Pons (tissue), 1 donor: ENCODE measurements at places on chromosomes 6 and 20.

DNA sequence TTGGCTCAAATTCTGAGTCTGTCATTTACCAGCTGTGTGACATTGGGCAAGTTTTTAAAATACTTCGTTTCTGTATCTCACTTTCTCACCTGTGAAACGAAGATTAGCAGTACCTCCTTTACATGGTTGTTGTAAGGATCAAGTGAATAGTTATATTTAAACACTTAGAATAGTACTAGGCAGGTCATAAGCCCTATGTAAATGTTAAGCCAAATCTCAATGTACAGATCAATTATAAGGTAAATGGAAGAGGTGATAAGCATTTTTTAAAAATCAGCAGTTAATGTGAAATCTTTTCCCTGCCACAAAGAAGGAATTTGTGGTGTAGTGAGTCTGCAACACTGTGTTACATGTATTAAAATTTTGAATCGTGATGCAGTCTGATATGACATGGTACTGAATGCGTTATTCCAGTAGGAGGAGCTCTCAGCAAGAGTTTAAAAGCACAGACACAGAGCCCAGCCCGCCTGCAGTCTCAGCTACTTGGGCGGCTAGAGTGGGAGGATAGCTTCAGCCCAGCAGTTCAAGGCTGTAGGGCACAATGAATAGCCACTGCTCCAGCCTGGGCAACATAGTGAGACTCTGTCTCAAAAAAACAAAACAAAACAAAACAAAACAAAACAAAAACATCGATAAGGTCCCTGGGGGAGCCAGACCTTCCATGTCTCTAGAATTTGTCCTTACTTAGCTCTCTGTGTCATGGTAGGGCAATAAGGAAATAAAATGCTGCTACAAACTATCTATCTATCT, 46.0 kb downstream of the GTF2H5 start:
- DNase-seq, result peak; percentile 84

DNA sequence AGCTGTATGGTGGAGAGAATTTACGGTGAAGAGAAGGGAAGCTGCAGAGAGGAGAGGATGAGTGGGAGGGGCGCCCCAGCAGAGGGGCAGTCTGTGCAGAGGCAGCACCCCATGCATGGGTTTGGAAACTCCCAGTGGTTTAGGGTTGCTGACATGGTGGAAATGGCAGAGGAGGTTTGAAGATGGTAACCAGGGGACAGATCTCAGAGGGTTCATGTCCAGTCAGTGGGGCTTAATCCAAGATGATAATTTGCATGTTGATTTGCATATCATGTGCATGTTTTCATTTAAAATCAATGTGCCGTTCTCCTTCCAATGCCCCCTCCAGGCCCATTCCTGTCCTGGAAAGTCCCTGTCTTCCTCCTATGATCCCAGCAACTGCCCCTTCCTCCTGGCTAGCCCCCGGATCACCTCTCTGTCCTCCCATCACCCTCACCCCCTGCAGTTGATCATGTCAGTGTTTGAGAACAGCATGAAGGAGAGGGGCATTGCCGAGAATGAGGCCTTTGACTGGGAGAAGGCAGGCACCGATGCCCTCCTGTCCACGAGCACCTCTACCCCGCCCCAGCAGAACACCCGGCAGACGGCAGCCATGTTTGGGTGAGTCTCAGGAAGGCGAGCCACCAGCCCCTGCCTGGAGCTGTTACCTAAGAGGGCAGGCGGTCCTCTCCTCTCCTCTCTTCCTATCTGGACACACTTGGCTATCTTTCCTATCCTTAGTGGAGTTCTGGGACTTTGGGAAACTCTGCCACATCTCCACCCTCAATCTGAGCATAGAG, 14.3 kb downstream of the TTBK1 start:
- no peak for DNase-seq

GRCh38 chr20:19978511-19979210, 38.5 kb upstream of the NAA20 start:
- DNase-seq, result peak; percentile 62

DNA sequence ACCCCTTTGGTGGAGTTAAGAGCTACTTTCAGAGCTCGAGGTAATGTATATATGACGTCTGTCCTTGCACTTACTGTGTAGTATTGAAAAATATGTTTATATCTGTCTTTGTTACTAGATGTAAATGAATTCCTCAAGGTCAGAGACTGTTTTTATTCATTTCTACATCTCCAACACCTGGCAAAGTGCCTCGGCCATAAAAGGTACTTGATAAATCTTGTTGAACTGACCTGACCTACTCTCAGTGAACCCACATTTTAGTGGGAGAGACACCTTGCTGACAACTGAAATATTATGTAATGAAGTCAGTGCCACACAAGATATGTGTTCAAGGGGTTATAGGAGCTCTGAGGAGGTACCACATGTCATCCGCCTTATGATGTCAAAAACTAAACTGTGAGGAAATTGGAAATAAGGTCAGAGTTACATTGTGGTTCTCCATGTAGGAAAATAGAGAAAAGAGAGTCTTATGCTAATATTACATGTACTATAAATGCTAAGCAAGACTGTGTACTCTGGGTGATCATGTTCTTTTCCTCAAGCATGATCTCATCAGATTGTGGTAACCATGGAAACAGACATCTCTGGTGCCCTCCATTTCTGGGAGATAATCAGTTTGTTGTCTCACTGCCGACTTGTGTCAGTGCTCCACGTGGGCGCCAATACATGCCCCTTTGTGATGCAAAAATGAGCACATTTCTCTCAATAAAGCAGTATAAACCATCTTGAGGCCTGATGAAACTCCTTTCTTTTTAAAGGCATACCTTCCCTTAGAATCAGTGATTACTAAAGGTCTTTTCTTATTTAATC, 5.7 kb upstream of the TMEM30A start:
- peak; percentile 94 for DNase-seq

- DNase-seq, result no peak
These were observed 90.9 kb downstream of the CAP2 start for GRCh38 chr6:17484201-17484849.

- DNase-seq, result no peak
These were observed 41.4 kb upstream of the PCMTD2 start for GRCh38 chr20:64214113-64214512.

- DNase-seq, result no peak
These were observed 167.6 kb downstream of the PLCB4 start for GRCh38 chr20:9236458-9236857.

DNA sequence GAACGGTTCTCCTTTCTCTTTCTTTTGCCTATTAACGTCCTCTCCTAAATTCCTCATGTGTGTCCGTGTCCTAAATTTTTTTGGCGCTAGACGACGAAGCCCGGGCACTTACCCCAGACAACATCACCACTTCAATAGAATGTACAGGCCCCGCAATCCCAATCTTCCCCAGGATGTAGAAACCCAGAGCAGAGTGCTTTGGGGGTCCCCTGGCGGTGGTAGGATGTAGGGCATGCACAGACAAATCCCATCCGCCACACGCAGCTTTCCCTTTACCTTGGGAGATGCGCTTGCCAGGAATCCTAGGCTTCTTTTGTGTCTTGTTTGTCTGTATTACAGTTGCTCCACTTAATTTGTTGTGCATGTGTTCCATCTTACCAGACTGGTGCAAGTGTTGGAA, 417.3 kb upstream of the ARID1B start:
- DNase-seq, result no peak

- DNase-seq, result no peak
These were observed 28.8 kb upstream of the ME1 start for GRCh38 chr6:83459663-83460062.

- no peak for DNase-seq
These were observed 17.3 kb downstream of the BNIP5 start for GRCh38 chr6:36319436-36319762.

GRCh38 chr6:166903027-166903426, 53.3 kb downstream of the RNASET2 start:
- no peak for DNase-seq

DNA sequence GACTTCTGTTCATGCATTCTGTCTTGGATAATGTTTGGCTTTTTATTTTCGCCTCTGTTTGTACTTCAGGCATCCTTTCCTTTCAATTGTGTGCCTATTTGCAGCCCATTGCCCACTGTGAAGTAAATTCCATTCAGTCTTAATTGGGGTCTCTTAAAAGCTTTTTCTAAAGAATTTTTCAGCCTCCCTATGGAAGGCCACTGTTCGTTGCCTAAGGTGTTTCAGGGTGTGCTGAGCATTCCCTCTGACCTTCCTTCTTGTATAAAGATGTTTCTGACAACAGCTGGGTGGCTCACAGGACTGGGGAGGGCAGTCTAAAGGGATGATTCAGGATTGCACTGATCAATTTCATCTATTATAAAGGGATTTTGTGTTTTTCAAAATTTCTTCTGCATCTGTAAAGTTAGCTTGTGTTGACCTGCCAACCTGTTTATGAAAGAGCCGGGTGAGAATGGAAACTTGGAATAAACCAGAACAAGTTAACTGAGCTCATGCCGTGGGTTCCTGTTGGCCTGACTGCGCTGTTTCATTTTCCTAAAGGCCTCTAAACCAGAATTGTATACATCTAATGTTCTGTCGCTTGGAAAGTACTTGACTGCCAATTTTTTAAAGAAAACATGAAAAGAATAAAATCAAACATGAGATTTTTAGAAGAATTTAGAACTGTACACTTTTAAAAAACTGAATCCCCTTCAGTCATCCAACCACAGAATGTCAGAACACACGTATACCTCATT, 14.3 kb downstream of the PHACTR2 start:
- DNase-seq, result no peak

- DNase-seq, result no peak
These were observed 86.1 kb downstream of the FOXC1 start for GRCh38 chr6:1695546-1696462.

- DNase-seq, result no peak
These were observed 953.4 kb downstream of the KIF16B start for GRCh38 chr20:15619816-15620215.

GRCh38 chr6:129686941-129687627, 22.9 kb downstream of the ARHGAP18 start:
- DNase-seq, result peak; percentile 64

- DNase-seq, result no peak
These were observed 537.4 kb upstream of the BTBD3 start for GRCh38 chr20:11380283-11380682.
